BJ (cell line): ENCODE measurements at places on chromosomes 1 and 21.

DNA sequence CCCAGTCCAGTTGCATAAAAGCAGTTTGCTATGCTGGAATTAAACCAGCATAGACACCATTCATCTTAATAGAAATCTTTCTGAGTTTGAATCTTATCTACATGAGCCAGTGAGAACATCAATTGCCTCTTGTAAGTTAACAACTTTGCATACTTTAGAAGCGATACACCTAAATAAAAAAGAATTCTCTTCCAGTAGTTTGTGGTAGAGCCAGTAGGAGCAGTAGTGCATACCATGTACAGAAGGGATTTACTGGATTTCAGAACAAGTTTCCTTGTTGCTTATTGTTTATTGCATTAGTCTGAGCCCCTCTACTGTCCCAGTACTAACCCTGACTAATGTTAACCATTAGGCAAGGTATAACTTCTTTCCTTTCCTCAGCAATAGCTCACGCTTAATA lies 313.1 kb downstream of the TGFB2 start:
- no peak for DNase-seq

GRCh38 chr1:236140705-236141446 lies 1.5 kb upstream of the GPR137B start:
- DNase-seq, result no peak

DNA sequence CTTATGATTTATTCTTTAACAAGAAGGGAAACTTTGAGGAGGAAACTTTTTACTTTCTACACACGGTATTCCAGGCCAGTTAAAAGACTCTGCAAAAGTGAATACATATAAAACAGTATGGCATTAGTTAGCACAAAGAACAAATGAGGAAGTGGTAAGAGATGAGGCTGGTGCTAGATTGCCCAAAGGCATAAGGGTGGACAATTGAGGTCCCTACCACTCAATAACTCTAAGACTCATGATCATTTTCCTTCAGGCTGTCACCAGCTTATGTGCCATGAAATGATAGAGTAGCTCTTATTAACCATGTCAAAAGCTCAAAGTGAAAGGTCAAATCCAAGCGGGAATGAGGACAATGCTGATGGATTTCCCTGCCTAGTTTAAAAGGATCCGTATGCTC lies 124.5 kb downstream of the TBX15 start:
- no peak for DNase-seq

GRCh38 chr1:44584167-44584566 lies 90.1 kb downstream of the TMEM53 start:
- DNase-seq, result no peak

DNA sequence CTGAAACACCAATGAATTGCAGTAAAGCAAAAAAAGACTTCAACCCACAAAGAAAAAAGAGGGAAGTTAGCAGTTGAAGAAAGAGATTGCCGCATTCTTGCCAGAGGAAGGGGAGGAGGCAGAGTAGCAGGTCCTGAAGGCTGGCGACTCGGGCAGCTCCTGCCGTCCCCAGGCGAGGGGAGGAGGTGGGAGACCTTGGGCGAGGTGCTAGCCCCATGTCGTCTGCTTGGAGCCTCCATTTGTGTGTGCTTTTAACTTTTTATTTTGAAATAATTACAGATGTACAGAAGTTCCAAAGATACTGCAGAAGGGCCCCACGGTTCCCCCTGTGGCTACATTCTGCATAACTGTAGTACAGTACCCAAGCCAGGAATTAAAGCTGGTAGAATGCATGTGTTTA lies 6.7 kb downstream of the TRPM2 start:
- DNase-seq, result no peak

- DNase-seq, result no peak
Observed at GRCh38 chr21:31042080-31042464, 3.8 kb upstream of the KRTAP19-8 start.
